ENCODE measurements at places on chromosomes 2 and 18. TPM values are rescaled to one million over a fixed set of nuclear protein-coding genes. Genes with fewer than 3 reads are reported as not detected.

Gene UPP2
- polyA plus RNA-seq = 9.3 TPM

DNA sequence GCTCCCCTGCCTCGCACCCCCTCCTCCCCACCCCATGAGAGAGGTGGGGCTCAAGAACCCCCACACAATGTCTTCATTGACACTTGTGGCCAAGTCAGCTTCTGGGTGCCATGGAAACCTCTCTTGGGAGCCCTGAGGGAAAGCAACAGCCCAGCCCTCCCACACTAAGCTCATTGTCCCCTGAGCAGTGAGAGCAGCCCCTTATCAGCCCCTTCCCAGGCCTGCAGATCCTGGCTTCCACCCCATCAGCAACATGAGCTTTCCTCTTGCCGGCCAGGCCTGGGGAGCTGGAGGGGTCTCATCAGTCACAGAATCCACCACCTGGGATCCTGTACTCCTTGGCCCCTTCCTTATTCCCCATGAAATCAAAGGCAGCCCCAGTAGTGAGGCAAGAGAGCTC lies 107.8 kb upstream of the ST3GAL5 start:
- DNase-seq = no peak

Gene MALT1
- polyA plus RNA-seq = 38.6 TPM

Gene SYT4
- 0.39 TPM for polyA plus RNA-seq

- peak; percentile 27 for DNase-seq
Measured at GRCh38 chr2:212777020-212777491, 238.5 kb upstream of the ERBB4 start.

DNA sequence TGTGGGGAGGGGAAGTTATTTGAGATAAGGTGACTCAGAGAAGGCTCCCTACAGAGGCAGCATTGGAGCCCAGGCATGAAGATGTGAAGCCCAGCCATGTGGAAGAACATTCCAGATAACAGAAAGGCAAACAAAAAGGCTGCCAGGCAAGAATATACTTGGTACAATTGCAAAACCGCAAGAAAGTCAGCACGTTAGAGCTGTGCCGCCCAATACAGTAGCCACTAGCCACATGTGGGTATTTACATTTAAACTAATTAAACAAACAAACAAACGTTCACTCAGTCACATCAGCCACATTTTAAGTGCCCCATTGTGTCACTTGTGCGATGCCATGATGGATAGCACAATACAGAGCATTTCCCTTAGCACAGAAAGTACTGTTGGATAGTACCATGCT lies 179.6 kb downstream of the SATB2 start:
- no peak for DNase-seq

DNA sequence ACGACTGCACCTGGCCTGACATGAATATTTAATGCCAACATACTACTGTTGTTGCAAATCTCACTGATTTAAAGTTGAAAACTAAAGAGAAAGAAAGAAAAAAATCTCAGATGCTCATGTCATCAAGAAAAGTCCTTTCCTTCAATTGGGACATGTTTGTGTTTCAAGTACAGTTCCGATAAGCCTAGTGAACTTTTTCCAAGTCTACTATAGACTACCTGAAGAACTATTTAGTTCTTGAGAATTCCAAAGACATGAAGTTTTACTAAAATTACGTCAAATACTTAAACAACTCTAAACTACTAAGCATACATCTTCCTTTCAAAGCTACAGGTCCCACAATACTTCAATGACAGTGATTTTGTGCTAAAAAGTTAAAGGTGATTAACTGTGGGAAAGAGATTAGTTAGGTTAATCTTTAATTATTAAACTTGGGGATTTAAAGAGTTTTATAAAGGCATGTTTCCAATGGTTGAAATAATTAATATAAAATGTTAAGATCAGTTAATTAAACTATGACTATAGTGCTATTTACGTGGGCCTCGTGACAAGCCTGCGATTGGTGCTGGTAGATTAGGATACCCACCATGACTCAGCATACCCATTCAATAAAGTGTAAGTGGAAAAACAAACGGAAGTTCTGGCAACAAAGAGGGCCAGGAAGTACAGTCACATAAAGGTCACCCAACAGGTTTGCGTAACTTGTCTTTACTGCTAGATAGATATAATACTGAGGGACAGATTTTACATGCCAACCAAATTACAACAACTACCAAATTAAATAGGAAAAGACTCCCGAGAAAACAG lies 55.5 kb downstream of the SEPTIN10 start:
- DNase-seq = no peak

Gene FHL2
- 27.4 TPM for polyA plus RNA-seq

Gene GTF2A1L
- 0.52 TPM for polyA plus RNA-seq

Gene EGR4
- polyA plus RNA-seq = not detected

Gene DNAJC5G
- 0.59 TPM for polyA plus RNA-seq

DNA sequence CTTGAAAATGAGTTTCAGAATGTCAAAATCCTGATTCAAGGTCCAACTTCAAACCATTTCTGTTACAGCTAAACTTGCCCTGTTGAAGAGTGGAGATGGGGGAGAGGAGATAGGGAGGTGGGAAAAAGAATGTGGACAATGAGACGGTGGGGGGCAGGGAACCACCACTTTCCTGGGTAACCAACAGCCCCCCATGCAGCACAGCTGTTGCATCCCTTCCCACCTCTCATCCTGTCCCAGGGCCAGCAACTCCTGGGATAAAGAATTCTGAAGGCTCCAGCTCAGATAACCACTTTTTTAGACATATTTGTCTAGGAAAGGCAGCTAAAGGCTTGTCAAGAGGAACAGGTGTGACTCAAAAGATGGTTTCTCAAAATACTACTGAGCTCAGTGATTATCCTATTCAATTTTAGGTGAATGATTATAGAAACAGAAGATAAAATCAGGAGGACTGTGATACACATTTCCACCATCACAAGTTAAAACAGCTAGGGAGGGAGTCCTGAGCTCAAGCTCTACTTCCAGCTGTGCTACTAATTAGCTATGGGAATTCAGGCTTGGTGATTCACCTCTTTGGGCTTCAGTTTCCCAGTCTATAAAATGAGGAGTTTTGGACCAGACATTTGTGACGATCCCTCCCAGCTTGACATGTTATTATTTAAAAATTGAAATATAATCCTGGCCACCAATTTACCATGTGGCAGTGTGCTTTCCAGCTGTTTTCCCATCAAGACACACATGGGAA lies 36.3 kb downstream of the HDHD2 start:
- no peak for DNase-seq

- no peak for DNase-seq
Measured at GRCh38 chr18:49662506-49662905, 100.6 kb downstream of the LIPG start.

- no peak for DNase-seq
Measured at GRCh38 chr2:177740700-177741099, 331.9 kb downstream of the PDE11A start.

DNA sequence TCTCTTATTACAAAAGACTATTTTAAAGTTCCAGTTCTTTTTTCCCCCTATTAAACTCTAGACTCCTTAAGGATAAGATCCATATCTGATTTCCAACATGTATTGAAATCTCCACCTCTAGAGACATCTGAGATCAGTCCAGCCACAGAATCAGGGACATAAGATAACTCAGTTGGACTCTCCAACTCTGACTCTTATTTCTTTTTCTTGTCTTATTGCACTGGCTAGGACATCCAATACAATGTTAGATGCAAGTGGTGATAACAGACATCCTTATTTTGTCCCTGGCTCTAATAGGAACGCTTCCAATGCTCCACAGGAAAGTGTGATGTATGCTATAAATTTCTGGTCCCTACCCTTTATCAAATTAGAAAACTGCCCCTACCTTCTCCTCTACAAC lies 158.1 kb downstream of the TNS1 start:
- DNase-seq = no peak

Gene IL1RN
- polyA plus RNA-seq = 2.0 TPM

GRCh38 chr2:66362701-66363100 lies 72.2 kb upstream of the MEIS1 start:
- no peak for DNase-seq

GRCh38 chr2:181420259-181421130 lies 36.7 kb upstream of the ITGA4 start:
- DNase-seq = no peak

Gene NOL4
- 3.3 TPM for polyA plus RNA-seq

DNA sequence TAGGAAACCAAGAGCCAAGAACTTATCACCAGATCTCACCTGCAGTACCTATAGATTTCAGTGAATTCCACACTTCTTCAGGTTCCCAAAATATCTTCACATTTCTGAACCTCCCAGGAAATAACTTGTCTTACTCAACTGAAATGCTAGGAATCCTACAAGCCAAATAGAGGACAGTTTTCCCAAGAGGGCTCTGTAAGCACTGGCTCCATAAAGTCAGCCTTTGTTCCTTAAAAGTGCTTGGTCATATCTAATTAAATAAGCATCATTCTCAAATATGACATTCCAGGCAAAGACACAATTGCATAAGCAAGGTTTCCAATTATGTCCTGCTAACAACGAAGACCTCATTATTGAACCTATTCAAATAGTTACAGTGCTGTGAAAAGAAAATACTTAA lies 154.6 kb upstream of the MGAT5 start:
- DNase-seq = no peak

DNA sequence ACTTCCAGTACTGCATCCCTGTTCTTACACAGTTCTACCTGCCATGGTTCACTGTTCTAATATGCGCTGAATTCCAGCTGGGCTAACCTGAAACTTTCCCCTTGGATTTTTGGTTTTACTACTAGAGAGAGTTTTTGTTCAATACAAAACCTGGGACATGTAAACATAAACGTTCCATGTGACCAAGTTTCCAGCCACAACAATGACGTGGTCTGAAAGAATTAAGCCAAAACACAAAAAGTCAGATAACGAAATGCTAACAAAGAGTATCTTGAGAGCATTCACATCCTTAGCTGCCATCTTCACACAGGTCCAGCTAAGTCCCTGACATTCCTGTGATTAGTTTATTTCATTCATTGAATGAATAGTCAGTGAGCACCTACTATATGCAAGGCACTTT lies 467.0 kb upstream of the PKDCC start:
- no peak for DNase-seq

DNA sequence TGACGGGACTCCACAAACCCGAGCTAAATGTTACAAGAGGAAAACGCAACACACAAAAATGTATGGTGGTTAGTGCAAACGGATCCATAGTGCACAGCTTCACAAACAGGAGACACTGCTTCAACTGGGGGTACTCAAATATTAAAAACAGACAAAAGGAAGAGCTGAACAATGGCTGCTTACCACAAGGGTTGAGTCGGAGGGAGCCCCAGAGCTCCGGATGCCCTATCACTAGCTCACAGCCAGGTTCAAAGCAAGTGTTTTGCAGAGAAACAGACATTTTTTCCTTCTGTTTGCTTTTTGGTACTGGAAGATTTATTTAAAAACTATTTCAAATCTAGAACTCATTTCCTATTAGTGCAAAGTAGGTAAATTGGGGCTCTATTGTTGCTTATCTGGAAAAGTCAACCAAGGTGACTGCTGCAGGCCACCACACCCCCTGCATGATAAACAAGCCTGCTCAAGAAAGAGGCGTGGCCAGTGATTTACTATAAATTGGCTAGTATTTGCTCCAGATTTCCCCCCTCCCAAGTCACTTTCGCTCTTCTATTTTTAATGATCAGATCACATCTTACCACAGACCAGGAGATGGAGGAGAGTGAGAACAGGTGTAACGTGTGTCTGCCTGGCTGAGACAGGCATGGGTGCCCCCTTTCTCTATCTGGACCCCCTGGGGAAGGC lies 46.5 kb downstream of the ZAP70 start:
- DNase-seq = no peak

DNA sequence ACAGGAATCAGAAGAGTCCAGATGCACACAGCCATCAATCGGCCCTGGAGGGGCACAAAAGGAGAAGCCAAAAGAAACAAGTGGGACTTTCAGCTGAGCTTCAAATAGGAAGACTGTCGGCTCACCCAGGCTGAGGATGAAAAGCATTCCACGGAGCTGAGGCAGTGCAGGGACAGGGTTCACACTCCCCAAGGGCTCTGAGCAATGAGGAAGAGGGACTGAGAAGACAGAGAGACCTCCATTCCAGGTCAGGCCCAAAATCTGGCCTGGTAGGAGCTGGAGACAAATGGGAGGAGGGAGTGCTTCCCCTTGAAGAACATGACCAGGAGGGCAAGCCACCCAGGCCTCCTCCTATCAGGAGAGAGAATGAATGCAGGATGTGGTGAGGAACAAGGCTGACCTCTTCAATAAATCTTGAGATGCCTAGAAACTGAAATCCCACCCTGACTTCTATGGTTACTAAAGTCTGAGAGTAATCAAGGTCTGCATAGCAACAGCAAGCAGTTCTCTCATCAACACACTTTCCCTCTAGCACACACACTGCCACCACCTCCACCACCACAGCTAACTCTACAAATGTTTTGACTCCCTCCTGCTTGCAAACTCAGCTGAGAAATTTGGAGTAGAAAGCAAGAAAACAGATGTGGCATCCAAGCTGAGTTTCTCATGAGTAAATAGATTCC lies 434.4 kb downstream of the TNS1 start:
- DNase-seq = no peak

DNA sequence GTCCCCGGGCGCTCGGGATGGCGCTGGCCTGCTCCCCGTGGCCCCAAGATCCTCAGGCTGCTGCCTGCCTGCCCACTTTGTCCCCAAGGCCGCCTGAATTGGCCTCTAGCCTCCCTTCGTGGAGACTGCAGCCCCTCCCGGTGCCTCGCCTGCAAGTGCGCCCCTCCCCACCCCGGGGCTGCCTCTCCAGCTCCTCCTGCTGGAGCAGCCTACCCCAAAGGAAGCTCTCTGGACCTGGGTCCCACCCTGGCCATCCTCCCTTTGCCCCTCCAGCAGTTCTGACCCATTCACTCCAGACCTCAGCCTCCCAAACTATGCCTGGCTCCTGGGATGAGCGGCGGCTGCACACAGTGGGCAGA lies 6.2 kb downstream of the ESPNL start:
- DNase-seq = no peak

DNA sequence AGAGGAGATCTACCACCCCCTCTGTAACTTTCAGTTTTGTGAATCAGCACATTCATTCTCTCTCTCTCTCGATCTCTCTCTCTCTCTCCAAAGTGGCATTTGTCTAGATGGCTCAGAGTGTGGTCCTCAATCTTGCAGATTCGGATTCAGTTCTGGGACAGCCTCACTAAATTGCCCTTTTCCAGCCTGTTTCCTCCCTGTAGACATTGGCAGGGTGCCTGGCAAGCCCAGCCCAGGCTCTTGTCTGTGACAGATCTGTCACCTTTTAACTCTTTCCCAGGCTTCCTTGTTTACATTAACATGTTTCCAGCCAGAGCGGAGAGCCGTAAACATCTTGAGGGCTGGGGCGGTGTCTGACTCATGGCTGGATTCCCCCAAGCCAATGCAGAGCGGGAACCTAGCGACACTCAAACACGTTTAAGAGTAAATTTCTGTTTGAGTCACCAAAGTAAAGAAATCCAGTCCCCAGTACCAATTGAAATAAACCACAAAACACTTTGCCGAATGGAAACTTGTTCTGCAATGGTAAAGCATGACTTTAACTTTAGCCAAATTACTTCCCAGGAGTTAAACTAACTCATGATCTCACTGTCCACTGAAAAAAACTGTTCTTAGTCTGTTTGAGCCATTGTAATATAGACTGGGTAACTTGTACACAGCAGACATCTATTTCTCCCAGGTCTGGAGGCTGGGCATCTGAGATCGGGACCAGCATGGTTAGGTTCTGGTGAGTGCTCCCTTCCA lies 6.6 kb upstream of the CYP27C1 start:
- DNase-seq = no peak

Gene ATOH8
- polyA plus RNA-seq = 16.0 TPM

Gene HOXD11
- polyA plus RNA-seq = 55.1 TPM

Gene PRKAG3
- not detected for polyA plus RNA-seq
